ENCODE measurements at places on chromosomes 12 and 14. TPM values are rescaled to one million over a fixed set of nuclear protein-coding genes. Genes with fewer than 3 reads are reported as not detected.

- peak overlapping the region; percentile 28 for H3K27ac ChIP-seq
- H3K36me3 ChIP-seq, result peaks cover 6% of the 10 kb centered on the region
- no peak overlapping the region for H3K4me3 ChIP-seq
- H3K4me1 ChIP-seq, result peaks cover 9% of the 10 kb centered on the region
Measured at GRCh38 chr12:66354291-66354690, 52.0 kb downstream of the HELB start.

DNA sequence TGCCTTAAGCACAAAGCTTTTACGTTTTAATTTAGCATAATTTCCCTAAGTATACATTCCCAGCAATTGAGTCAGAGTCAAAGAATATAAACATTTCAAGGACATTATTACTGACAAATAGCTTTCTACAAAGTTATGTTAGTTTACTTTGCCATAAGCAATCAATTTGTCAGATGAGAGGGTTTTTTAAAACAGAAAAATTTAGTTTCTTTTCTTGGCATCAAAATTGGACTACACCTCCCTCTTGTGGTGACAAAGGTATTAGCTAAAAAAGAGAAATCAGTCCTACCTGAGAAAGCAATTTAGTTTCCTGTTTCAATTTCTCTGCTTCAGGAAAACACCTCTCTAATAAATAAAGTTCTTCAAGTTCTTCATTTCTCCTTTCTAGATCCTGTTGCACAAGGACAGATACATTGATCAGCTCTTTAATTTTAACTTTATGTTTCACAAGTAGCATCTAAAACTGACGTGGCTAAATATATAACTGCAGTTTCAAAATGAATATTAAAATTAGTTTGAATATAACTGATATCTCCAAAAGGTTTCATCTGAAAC, 39.9 kb downstream of the DNAI7 start:
- H3K36me3 ChIP-seq, result no peaks in the 10 kb centered on the region
- H3K27me3 ChIP-seq, result no peaks in the 10 kb centered on the region
- peak; percentile 58 for DNase-seq
- peak overlapping the region; percentile 37 for H3K27ac ChIP-seq
- peaks cover 22% of the 10 kb centered on the region for H3K4me1 ChIP-seq

Gene PDE3A
- total RNA-seq, result not detected

- peaks cover 8% of the 10 kb centered on the region for H3K27me3 ChIP-seq
- H3K27ac ChIP-seq, result no peak overlapping the region
- H3K36me3 ChIP-seq, result no peaks in the 10 kb centered on the region
- no peak for DNase-seq
- H3K4me1 ChIP-seq, result no peaks in the 10 kb centered on the region
- no peak overlapping the region for H3K4me3 ChIP-seq
Measured at GRCh38 chr14:23375527-23376251, 1.2 kb upstream of the CMTM5 start.

Gene PIK3C2G
- not detected for total RNA-seq

Measured in naive thymus-derived CD8-positive, alpha-beta T cell (primary cell).